ENCODE measurements at places on chromosomes 6 and 20.
A peak's percentile ranks its signal among the peaks of the same experiment; 100 is the strongest.

DNA sequence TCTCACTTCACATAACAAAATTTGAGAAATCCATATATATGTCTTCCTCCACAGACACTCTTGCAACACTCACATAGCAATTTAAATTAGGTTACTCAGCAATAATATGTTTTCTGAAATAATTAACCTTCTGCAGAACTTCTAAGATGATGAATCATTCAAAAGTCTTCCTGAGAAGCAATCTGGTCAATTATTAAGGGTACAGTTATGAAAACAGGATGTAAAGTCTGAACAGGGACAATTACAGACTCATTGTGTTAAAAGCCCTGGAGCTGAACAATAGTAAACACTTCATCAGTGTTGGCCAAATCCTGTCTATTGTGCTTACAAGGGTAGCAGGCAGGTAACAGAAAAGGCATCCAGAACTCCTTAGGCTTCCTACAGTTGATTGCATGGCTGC is 75.4 kb downstream of the FILIP1 start:
- peak; percentile 76 for DNase-seq

DNA sequence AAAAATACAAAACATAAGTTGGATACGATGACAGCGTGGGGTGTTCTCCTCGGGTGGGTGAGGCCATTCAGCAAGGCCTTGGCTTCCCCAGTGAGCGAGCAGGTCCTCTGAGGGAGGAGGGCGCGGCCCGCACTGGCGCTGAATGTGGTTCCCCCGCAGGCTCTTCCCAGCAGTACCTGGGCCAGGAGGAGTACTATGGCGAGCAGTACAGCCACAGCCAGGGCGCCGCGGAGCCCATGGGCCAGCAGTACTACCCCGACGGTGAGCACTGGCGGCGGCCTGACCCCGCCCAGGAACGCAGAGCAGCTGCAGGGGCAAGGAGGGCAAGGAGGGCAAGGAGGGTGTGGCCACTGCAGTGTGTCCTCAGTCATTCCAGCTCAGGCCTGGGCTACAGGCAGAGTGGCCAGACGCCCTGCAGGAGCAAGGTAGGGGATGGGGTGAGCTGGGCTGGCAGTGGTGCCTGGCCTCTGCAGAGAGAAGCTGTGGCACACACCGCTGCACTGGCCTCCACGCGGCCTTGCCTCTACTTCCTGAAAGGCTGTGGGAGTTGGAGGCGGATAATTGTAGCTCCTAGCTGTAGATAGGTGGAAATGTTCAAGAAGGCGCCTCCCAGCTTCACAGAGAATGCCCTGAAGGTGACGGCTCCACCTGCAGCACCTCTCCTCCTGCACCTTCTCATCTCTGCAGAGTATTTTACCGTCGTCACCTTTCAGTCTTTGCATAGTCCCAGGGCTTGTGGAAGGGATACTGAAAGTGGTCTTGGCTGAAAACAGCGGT is 18.7 kb upstream of the MTG2 start:
- no peak for DNase-seq

GRCh38 chr6:129239825-129240491 is 357.0 kb downstream of the LAMA2 start:
- DNase-seq, result no peak

- DNase-seq, result no peak
These were observed 127.9 kb downstream of the QRSL1 start for GRCh38 chr6:106757267-106757666.
